T-helper 17 cell (primary cell): ENCODE measurements at places on chromosomes 1 and 21. TPM values are rescaled to one million over a fixed set of nuclear protein-coding genes. Genes with fewer than 3 reads are reported as not detected.

The FYB2 gene
- not detected for total RNA-seq

The C1orf105 gene
- total RNA-seq = not detected

The HSD3B2 gene
- total RNA-seq = not detected

The RBM11 gene
- total RNA-seq = 1.5 TPM

The PUSL1 gene
- total RNA-seq = 10.6 TPM

The FOXD3 gene
- total RNA-seq = not detected

The FAM72C gene
- total RNA-seq = 0.30 TPM

The LAX1 gene
- 21.7 TPM for total RNA-seq

The DNALI1 gene
- not detected for total RNA-seq

The FBXO2 gene
- total RNA-seq = 1.3 TPM

The KAZN gene
- total RNA-seq = 0.10 TPM

The KRTAP10-5 gene
- not detected for total RNA-seq
